ENCODE measurements at places on chromosomes 1 and 21.

GRCh38 chr21:14850394-14850793, 214.4 kb downstream of the NRIP1 start:
- no peak for DNase-seq

GRCh38 chr1:116586741-116587143, 15.9 kb upstream of the CD58 start:
- no peak for DNase-seq

GRCh38 chr1:157106813-157107189, 7.2 kb upstream of the ETV3L start:
- no peak for DNase-seq

DNA sequence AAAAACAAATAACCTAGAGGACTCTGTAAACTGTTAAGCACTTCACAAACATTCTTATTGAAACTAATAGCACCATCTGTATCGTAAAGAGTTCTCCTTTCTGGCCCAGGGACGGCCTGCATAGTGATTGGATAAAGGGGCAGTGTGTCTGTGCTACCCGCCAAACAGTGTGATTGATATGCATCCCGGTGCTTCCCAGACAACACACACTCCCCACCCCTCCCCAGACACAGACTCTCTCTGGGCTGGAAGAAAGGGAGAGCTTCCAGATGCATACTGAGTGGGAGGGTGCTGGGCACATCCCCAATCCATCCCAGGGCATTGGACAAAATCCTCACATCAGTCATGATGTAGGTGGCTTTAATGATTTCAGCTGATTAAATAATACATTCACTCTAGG, 3.7 kb downstream of the HSD11B1 start:
- DNase-seq: no peak

DNA sequence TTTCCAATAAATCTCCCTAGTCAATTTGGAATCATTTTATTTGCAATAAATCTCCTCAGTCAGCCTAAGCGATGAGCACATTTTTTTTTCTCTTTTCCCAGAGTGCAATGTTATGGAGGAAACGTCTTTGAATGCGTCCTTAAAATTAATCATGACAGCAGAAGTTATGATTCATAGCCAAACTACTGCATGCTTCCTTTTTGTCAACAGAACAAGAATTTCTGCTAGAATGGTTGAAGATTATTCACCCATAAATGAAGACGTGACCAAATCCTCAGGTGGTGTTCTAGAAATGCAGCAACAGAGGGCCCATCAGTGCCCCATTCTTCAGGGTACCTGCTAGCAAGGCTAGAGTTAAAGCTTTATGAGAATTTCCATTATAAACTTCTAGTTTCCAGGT, 407.9 kb upstream of the PKN2 start:
- no peak for DNase-seq

DNA sequence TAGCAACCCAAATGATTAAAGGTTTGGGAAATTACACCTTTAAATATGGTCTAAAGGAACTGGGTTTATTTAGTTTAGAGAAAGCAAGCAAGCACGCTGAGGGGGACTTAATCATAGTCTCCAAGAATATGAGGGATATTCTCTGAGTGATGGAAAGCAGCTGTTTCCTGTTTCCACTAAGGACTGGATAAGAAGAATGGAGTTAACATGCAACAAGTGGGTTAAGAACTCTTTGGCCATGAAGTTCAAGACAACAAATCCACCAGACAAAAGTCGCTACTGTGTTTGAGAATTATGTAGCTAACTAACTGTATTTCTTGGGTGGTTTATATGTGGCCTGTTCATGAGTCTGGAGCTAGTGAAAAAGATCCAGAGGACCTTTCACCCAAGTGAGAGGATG, 85.7 kb downstream of the TGFB2 start:
- DNase-seq: no peak
